ENCODE measurements at places on chromosomes 7 and 10. TPM values are rescaled to one million over a fixed set of nuclear protein-coding genes. Genes with fewer than 3 reads are reported as not detected.
A peak's percentile ranks its signal among the peaks of the same experiment; 100 is the strongest.

Gene ALOX5
- total RNA-seq: 6.7 TPM

Gene UNCX
- 0.05 TPM for total RNA-seq

Gene SSBP1
- total RNA-seq: 233 TPM

Gene CYP2E1
- total RNA-seq: 3.4 TPM

GRCh38 chr10:6912424-6912823, 332.3 kb upstream of the PRKCQ start:
- DNase-seq: no peak

GRCh38 chr7:114931656-114932011, 9.7 kb downstream of the MDFIC start:
- peak; percentile 42 for DNase-seq

GRCh38 chr7:50189371-50189770, 96.3 kb upstream of the ZPBP start:
- no peak for DNase-seq

DNA sequence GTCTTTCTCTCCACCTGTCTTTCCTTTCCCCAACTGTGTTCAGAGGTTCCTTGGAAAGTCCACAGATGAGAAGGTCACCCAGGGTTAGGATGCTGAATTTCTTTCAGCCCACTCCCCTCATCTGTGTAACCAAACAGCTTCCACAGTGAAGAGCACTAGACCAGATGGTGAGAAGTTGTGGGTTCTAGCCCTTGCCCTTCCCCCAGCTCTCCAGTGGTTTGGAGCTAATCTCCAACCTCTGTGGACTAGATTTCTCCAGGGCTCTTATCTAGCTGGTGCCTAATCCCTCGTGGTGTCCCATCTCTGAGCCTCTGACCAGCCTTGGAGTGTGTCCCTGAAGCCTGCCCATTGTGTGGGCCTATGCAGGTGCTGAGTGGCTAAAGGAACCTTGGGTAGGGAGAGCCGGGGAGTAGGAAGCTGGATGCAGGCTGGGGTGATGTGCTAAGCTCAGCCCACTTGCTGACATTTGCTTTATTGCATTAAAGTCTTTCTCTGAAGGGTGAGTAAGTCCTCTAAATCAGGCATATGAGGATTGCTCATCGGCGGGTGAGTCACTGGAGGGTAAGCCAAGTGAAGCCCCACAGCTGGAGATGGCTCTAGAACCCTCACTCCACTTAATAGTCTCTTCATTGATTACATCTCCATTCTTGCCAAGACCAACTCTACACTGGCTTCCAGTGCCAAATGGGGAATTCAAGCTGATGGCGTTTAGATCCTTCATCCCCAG, 14.9 kb downstream of the DUSP5 start:
- DNase-seq: no peak

GRCh38 chr7:137395420-137395819, 51.9 kb upstream of the PTN start:
- no peak for DNase-seq

DNA sequence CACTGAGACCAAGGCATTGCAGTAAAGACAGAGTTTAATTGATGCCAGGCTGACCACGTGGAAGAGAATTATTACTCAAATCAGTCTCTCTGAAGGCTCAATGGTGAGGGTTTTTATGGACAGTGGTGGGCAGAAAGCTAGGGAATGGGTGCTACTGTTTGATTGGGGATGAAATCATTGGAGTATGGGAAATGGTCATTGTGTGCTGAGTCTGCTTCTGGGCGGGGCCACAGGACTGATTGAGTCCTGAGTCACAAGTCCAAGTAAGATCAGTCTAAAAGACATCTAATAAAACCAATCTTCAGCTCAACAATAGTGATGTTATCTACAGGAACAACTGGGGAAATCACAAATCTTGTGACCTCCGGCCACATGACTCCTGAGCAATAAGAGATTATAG, 868.4 kb downstream of the SORCS3 start:
- DNase-seq: no peak

GRCh38 chr7:26723129-26723528, 141.3 kb downstream of the SKAP2 start:
- DNase-seq: no peak

DNA sequence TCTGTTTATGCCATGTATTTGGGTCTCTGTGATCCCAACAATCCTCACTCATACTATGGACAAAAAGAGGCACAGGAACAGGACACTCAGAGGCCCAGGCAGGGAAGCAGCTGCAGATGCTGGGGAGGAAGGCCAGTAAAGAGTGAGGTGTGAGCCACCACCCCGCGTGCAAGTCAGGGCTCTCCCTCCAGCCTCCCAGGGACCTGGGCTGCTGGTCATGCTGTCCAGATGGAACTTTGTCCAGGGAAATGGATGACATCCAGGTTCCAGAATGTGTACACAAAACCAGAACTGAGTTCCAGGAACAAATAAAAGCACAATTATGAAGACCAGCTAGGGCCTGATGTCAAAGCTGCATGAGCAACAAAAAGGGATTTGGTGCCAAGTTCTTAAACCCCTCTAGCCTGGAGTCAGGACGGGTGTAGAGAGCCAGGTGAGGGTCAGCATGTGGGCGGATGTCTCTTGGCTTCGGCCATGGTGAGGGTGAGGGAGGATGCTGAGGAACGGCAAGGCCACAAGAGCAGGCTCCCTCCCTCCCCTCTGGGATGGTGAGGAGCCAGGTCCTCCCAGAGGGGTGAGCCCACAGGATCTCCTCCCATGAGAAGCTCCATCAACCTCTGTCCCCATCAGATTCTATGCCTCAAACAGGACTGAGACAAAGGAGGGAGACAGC, 739.7 kb downstream of the PARD3 start:
- DNase-seq: no peak

- DNase-seq: no peak
Observed at GRCh38 chr10:23611308-23612029, 172.6 kb downstream of the OTUD1 start.

DNA sequence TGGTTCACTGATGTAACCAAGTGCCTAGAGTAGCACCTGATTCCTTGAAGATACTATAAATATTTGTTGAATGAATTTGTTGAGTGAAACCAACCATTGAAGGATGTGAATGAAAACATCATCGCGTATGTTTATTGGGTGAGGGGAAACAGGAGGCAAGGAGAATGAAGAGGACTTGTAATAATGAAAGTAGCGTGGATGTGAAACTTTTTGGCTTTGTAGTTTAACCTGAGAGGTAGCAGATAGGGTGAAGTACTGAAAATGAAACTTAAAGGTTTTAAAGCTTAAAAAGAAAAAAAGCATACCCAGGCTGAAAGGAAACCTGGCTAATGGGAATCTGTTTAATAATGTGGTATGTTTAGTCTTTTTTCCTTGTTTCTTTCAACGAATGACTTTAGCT, 5.2 kb downstream of the CCNY start:
- no peak for DNase-seq

- peak; percentile 1 for DNase-seq
Observed at GRCh38 chr7:15720849-15721471, 34.5 kb upstream of the MEOX2 start.

GRCh38 chr7:1372671-1373379, 86.4 kb downstream of the MICALL2 start:
- no peak for DNase-seq
